ENCODE measurements at places on chromosomes 12 and 14.

DNA sequence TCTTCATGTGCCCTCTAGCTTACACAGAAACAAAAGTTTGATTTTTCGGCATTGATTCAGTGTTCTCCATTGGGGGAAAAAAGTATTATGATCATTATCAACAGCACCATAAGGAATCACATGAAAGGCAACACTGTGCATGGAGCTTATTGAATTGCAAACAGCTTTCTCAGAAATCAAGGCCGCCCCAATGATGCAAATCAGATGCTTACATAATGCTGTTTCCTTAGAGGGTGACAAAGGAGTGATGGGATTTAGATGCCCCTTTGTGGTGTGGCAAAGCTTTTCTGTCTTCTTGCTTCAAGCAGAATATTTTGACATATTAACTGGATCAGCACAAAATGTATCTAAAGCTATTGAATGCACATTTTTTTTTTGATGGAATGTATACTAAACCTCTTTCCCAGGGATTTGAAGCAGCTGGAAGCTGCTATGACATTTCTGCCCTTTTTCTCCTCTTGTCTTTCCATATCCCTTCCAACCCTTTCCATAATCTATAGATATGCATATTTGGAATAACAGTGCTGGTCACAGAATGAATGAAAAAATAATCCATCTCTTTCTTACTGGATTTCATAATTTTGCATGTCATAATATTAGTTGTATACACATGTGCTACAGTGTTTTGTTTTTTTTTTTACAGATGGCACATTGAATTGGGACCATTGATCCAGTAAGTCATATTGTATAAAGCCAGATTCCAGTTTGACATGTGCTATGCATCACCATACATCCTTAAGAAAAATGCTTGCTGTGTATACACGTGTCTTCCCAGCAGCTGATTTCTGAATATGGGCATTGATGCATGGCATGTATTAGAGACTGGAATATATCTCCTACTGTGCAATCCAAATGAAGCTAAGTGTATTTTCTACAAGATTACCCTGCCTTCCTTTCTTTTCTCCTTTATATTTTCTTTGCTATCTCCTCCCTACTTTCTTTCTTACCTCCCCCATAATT lies 259.7 kb upstream of the DCN start:
- DNase-seq = no peak

DNA sequence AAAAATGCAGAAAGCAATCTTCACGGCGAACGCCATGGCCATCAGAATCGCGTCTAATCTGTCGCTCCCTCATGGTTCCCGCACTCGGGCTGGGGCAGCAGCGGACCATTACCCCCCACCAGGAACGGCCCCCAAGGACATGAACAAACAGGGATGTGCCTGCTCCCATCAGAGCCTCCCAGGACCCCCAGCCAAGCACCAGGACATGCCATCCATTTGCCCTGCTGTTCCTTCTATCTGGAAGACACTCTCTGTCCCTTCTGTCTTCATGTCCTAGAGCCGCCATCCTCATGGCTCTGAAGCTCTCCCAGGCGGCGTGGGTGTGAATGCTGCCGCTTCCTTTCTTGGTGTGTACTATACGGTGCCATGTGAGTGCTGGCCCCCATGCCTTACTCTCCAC lies 371.8 kb downstream of the BCL11B start:
- DNase-seq = peak; percentile 15

- DNase-seq = no peak
Observed at GRCh38 chr12:64882687-64883086, 58.2 kb downstream of the TBC1D30 start.

- no peak for DNase-seq
Observed at GRCh38 chr14:25953532-25954139, 644.2 kb downstream of the NOVA1 start.

DNA sequence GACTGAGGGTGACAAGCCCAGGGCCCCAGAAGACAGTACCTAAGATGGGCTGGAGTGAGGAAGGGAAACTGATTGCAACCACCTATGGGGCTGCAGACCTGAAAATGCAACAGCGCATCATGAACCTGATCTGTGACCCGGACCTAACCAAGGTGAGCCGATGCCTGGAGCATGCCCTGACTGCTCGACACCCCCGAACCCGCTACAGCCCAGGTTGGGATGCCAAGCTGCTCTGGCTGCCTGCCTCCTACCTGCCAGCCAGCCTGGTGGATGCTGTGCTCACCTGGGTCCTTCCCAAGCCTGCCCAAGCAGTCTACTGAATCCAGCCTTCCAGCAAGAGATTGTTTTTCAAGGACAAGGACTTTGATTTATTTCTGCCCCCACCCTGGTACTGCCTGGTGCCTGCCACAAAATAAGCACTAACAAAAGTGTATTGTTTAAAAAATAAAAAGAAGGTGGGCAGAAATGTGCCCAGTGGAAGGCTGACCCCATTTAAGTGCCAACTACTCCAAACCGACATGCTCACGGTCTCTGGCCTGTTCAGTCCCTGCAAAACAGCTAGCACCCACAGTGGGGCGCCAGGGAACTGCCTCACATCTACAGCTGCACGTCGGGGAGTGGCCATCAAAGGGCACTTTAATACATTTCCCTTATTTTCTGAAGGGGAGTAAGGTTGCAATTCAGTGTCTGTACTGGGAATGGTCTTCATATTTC lies 4.2 kb downstream of the RDH5 start:
- DNase-seq = peak; percentile 81

- no peak for DNase-seq
Observed at GRCh38 chr14:47022721-47023120, 371.1 kb upstream of the RPL10L start.

DNA sequence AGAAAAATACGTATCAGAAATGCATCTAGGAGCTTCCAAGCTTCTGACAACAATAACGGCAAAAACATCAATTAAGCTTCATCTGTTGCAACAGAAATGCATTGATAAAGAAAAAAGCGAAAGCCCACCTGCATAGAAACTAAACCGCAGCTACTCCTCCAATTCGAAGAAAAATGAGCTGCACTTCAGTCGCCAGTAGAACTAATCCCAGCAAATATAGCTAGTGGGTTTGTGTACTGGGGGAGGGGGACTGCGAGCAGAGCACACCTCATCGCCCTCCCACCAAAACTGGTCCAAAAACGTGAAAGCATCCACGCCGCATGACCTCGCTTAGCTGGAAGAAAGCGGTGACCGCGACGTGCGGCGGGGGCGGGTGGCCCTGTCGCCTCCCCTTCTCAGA lies 1.2 kb downstream of the SLC35F4 start:
- DNase-seq = no peak

DNA sequence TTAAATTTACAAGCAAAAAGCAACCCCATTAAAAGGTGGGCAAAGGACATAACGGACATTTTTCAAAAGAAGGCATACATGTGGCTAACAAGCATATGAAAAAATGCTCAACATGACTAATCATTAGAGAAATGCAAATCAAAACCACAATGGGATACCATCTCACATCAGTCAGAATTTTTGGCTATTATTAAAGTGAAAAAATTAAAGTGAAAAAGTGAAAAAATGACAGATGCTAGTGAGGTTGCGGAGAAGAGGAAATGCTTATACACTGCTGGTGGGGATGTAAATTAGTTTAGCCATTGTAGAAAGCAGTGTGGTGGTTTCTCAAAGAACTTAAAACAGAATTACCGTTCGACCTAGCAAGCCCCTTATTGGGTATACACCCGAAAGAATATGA lies 7.9 kb downstream of the OTOGL start:
- no peak for DNase-seq

DNA sequence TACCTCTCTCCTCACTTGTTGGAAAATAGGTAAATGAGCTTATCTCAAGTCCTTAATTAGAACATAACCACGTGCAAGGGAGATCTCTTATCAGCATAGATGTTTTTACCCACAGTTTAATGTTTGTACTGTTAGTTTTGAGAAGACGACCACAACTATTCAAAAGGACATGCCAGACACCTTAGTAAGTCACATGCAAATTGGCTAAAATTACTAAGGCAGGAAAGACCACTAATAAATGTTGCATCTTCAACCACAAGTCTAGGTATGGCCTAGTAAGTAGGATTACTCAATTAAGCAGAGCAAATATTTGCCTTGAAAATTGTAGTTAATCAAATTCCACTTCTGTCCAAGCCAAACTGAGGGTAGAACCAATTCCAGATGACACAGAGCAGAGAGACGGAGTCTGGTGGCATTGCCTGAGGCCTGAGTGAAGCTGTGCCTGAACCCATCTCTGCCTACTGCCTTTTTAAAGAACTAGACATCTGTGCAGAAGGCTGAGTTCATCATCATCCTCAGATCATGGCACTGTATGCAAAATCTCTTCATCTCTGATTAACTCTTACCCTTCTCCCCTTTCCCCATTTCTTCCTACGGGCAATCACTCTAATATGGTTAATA lies 29.7 kb upstream of the CHST11 start:
- no peak for DNase-seq

DNA sequence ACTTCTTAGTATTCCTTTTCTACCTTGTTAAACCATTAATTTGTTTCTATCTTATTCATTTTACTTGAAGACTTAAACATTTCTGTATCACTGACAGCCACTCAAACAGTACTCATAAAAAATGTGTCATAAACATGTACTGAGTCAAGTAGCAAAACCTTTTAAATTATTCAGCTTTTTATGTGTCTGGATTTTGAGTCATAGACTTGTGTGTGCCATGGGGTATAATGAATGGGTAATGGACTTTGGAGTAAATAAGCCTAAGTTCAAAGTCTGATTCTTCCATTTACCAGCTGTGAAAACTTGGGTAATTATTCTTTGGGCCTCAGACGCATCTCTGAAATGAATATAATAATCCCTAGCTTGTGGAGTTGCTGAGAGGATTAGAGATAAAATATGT lies 199.0 kb downstream of the RAD51B start:
- DNase-seq = no peak

DNA sequence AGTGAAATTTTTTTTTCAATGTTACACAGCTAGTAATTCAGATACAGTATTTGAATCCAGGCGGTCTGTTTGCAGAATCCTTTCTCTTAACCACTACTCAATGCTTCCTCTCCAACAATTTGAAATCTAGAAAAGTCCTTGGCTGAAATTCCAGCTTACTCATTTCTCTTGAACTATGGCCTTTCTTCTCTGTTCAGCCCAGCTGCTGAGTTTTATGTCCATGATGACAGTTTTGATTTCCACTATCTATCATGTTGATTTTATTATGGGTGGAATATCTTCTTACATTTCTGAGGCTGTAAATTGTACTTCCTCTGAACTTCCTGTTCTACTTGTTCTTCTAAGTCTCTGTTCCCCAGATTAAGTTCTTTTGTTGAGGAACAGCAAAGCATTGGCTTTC lies 315.3 kb downstream of the DIO2 start:
- DNase-seq = no peak

DNA sequence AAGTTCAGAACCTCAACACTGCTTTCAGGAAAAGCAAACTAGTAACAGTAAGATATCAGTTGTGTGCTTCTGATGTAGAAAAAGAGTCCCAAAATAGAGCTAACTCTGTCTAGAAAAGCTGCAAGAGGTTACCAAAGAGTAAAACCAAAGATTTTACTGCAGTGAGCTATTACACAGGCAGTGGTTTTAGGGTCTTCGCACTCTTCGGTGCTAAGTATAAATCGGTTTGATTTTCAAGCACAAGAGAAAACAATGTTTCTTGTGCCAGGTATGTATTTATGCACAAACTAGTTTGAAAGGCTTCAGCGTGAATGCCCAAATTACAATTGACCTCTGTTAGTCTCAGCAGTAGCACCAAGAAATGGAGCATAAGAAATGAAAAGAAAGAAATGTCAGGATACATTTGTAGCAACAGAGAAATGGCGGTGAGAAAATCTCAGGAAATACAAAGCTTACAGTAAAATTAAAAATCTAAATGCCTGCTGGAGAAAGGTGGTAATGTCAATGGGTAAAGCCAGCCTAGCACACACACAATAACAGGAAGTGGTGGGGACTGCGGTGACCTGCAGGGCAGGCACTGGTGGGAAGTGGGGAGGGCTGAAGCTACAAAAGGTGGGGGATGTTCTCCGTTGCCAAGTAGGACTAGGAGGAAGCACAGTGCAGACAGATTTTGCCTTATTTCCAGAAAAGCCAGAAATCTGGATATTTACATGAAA lies 18.0 kb upstream of the DYRK2 start:
- no peak for DNase-seq

DNA sequence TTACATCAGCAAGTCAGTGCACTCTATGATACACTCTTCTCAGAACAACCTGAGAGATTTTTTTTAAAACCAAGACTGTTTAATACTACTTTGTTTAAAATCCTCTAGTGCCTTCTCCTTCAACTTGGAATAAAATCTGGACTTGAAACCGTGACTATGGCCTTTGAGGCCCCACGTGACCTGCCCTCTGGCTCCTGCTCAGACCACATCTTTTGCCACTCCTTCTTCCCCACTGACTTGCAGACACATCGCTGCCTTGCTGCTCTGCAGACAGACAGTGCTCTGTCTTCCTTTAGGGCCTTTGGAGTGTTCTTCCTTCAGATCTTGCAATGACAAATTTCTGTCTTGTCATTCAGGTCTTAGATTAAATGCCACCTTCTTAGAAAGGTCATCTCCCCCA lies 48.5 kb downstream of the TTC8 start:
- DNase-seq = no peak

GRCh38 chr12:122128481-122128880 lies 45.5 kb downstream of the IL31 start:
- no peak for DNase-seq

DNA sequence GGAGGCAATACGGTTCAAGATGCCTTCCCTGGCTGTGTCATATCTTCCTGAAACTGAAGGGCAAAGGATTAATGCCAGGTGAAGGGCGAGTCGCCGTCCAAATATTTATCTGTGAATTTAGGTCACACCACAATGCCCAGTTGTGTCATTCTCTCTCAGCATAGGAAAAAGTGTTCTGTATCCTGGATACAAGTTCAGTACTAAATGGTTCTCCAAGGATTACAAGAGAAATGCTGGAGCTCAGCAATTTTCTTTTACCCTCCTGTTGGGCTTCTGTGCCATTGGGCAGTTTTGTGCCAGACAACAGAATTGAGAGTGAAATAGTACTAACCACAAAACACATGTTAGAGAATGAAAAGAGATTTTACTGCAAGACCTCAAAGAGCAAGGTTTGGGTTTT lies 493.9 kb downstream of the EGLN3 start:
- DNase-seq = no peak

- DNase-seq = peak; percentile 55
Observed at GRCh38 chr14:104383088-104383995, 196.2 kb upstream of the C14orf180 start.

- peak; percentile 93 for DNase-seq
Observed at GRCh38 chr12:38904537-38905479, 583 bp downstream of the CPNE8 start.

- DNase-seq = no peak
Observed at GRCh38 chr12:130966443-130967030, 12.8 kb downstream of the ADGRD1 start.

DNA sequence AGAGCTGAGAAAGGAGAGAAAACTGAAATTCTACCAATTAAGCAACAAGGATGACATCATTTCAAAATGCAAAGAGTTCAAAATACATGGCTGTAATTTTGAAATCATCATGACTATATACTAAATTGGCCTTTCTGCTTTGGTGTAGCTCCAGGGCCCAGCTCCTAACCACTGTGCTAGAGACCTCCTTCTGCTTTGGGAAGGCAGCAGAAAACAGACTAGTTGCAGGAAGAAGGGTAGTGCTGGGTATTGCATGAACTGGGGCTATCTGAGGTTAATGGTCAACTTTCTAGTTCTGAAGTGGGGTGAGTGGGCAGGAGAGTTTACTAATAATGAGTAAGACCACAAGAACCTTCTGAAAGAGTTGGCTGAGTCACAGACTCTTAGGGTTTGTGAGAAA lies 66.2 kb downstream of the PTGER2 start:
- DNase-seq = no peak

Measured in cardiac septum (tissue), 1 donor.